Tibial nerve (tissue), 4 donors: ENCODE measurements at places on chromosomes 6 and 20. TPM values are rescaled to one million over a fixed set of nuclear protein-coding genes. Genes with fewer than 3 reads are reported as not detected.

GRCh38 chr6:44086931-44087574, 40.2 kb downstream of the MRPL14 start:
- DNase-seq, result no peak

GRCh38 chr20:58344741-58345140, 35.2 kb downstream of the RAB22A start:
- no peak for DNase-seq

GRCh38 chr20:24455081-24455480, 14.3 kb upstream of the SYNDIG1 start:
- no peak for DNase-seq

DNA sequence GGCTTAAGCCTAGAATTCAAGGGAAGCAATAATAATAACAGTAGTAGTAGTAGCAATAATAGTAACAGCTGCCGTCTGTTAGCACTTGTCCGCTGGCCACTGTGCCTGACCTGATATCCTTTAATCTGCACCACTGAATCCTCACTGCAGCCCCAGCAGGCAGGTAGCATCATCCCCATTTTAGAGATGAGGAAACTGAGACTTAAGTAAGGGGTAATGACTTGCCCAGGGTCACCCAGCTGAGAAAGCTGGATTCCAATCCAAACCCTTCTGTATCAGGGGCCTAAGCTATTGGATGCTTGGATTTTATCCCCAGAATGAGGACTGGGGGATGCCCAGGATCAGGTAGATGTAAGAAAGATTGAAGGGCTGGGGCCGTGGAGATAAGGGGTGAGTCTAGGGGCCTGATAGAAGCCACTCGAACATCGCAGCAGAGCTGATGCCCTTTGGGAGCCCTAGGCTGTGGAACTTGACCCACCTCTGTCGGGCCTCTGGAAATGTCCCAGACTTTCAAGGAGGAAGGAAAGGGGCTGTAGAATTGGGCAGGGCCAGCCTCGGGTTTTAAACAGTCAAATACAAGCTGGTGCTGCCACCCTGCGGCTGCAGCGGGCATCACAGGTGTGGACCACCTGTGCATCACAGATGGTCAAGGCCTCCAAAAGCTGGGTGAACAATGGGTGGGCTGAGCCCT, 102.1 kb upstream of the MYL9 start:
- peak; percentile 68 for DNase-seq

DNA sequence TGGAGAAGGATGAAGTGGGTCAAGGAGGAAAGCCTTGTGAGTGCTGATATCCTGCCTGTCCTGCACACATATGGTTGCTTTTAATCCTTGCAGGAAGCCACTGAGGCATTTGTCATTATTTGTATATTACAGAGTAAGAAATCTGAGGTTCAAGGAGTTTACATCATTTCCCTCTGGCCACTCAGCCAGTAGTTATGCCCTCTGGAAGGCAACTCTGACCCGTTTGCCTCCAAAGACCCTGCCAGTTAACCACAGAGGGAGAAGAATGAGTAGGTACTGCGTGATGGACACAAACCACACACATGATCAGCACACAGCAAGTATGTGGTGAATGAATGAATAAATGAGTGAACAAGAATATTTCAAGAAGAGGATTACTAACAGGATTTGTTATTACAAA, 7.9 kb upstream of the FAM210B start:
- no peak for DNase-seq

DNA sequence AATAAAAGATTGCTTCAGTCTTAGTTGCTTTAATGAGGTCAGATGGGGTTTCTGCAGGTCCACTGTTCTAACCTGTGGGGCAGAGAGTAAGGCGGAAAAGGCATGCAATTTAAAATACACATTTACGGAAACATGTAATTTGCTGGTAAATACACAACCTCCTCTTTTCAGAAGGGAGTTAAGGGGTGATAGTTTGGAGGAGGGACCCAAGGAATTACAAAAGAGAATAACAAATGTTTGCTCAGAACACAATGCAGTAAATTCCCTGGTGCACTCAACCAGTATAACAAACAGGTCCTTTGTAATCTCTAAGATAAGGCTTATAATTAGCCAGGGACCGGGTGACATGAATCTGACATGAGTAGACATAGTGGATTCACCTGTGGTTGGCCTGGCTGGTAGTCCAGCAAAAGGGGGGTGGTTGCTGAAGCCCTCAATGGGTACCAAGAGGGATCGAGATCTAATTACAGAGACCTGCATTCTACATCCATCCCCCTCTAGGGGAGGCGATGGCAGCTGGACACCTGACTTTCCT, 295.1 kb downstream of the PHACTR1 start:
- DNase-seq, result no peak

CTAGE9 gene
- total RNA-seq, result not detected

PDYN gene
- total RNA-seq, result not detected

CCND3 gene
- 270 TPM for total RNA-seq

CCN5 gene
- 84.0 TPM for total RNA-seq
